Aorta (tissue), 5 donors: ENCODE measurements at places on chromosomes 11 and 22. TPM values are rescaled to one million over a fixed set of nuclear protein-coding genes. Genes with fewer than 3 reads are reported as not detected.

The TBX10 gene
- not detected for total RNA-seq

GRCh38 chr11:13140028-13140870 is 131.1 kb downstream of the RASSF10 start:
- no peaks in the 10 kb centered on the region for H3K4me1 ChIP-seq
- DNase-seq = no peak
- no peaks in the 10 kb centered on the region for H3K36me3 ChIP-seq
- H3K4me3 ChIP-seq = no peak overlapping the region
- H3K27me3 ChIP-seq = no peaks in the 10 kb centered on the region

The SMTNL1 gene
- total RNA-seq = not detected

- no peak for DNase-seq
- no peaks in the 10 kb centered on the region for H3K4me1 ChIP-seq
- no peaks in the 10 kb centered on the region for H3K27me3 ChIP-seq
- H3K27ac ChIP-seq = no peak overlapping the region
Measured at GRCh38 chr11:93986716-93987115, 34.4 kb upstream of the HEPHL1 start.

- H3K27me3 ChIP-seq = no peaks in the 10 kb centered on the region
- DNase-seq = no peak
- H3K4me1 ChIP-seq = no peaks in the 10 kb centered on the region
- no peaks in the 10 kb centered on the region for H3K36me3 ChIP-seq
Measured at GRCh38 chr11:19332476-19332875, 91.7 kb upstream of the E2F8 start.

DNA sequence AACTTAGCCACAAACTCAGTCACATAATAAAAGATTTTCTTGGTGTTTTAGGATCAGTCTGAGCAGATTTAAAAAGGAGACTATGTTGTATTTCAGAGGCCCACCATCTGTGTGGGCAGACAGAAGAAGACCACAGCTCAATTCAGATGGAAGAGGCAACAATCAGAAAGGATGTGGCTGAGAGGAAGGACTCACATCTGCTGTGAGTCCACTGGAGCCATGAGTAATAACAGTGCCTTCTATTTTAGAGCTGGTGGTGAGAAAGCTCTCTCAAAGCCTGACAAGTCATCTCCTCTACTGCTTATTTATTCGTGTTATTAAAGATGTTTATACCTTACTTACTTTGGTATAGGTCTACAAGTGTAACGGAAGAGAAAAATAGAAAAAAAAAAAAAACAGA is 357.2 kb downstream of the OPCML start:
- no peaks in the 10 kb centered on the region for H3K36me3 ChIP-seq
- H3K4me3 ChIP-seq = no peak overlapping the region
- H3K27me3 ChIP-seq = no peaks in the 10 kb centered on the region
- no peak overlapping the region for H3K27ac ChIP-seq
- no peaks in the 10 kb centered on the region for H3K4me1 ChIP-seq

DNA sequence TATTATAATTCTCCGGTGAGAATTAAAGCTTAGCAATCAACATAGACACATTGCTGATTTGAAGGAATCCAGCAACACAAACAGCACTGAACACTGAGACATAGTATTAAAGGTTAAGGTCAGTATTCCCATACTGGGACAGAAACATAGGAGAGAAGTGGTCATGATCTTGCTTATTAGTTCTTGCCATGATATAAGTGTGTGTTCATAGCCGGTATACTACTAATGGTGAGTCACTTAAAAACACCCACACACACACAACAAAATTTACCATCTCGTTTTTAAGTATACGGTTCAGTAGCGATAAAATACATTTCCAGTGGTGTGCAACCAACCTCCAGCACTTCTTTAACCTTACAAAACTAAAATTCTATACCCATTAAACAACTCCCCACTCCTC is 96.3 kb downstream of the C11orf65 start:
- DNase-seq = no peak
- H3K4me1 ChIP-seq = no peaks in the 10 kb centered on the region
- no peak overlapping the region for H3K4me3 ChIP-seq
- H3K27me3 ChIP-seq = no peaks in the 10 kb centered on the region
- H3K36me3 ChIP-seq = no peaks in the 10 kb centered on the region
- no peak overlapping the region for H3K27ac ChIP-seq

DNA sequence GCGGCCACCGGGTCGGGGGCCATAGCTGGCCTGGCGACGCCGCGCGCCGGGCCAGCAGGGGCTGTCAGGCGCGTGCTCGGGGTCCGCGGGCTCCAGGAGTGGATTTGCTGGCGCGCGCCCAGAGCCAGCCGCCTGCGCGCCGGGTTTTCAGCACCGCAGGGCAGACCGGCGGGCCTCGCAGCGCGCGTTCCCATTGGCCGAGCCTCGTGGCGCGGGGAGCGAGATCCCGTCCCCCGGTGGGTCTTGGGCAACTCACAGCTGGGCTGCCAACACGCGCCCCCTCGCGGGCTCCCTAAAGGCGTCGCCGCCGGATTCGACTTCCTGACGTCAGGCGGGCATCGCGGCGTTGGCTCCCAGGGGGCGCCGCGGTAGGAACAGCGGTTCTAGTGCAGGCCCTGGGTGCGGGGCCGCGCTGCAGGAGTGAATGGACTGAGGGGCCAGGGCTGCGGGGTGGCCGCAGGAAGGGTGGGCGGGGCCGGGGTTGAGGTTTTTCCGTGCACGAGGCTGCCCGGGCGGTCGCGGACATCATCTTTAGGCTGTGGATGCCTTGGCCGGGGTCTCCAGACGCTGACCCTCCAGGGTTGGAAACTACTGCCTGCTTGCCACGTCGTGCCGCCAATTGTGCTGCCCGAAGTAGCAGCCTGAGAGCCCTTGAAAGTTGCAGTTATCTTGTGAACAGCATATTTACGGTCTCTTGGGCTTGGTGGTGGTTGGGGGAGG is at the start of gene FADS1:
Gene FADS1 (minus strand): TSS at position 268 of the 720 bp plus-strand sequence. CDS start 74 bp downstream, at position 194.
- no peaks in the 10 kb centered on the region for H3K4me1 ChIP-seq
- no peaks in the 10 kb centered on the region for H3K27me3 ChIP-seq
- peaks cover 2% of the 10 kb centered on the region for H3K36me3 ChIP-seq

GRCh38 chr11:130076778-130077481 is 7.2 kb downstream of the APLP2 start:
- H3K27me3 ChIP-seq = no peaks in the 10 kb centered on the region
- no peaks in the 10 kb centered on the region for H3K36me3 ChIP-seq
- DNase-seq = no peak
- no peaks in the 10 kb centered on the region for H3K4me1 ChIP-seq

GRCh38 chr11:96257972-96258934 is 84.7 kb downstream of the MAML2 start:
- no peaks in the 10 kb centered on the region for H3K36me3 ChIP-seq
- H3K27me3 ChIP-seq = no peaks in the 10 kb centered on the region
- H3K4me3 ChIP-seq = no peak overlapping the region
- peaks cover 7% of the 10 kb centered on the region for H3K4me1 ChIP-seq
